Sciatic nerve (tissue), 2 donors: ENCODE measurements at places on chromosomes 13 and 19.

DNA sequence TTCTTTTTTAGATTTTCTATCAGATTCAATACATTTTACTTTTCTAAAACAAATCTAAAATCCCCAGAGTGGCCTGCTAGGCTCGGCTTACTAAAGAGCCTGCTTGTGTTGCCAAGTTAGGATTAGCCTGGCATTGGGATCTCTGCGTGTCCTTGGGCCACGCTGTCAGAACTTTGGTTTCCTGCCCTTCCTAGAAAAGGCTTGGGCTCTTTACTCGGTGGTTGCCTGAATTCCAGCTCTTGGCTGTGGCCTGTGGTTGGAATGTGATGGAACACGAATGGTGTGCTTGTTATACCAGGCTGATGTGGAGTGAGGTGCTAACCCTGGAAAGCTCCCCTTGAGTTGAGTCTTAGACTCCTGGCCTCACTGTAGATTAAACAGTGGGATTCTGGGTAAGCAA is 8.5 kb downstream of the SPATA13 start:
- no peak for DNase-seq

DNA sequence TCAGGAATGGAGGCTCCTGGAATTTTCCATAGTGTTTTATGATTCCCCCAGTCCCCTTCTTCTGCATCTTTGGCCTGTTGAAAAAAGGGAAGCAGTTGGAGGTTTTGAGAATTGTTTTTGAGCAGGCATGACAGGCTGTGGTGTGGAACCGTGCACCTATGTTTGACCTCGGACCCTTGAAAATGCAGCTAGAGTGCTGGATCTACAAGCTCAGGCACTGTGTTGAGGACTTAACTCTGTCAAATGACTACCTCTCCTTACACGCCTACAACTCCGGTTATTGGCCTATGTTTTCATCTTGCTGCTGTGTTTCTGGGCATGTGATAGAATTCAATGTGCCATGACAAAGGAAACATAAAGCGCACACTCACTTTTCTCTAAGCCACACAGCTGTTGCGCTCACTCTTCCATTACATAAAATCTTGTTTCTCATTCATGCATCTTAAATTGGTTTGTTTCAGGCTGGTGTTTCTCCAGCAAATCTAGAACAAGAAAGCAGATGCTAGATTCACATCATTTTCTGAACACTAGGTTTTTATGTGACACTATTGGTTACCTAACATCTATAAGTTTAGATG is 616.6 kb downstream of the FGF9 start:
- no peak for DNase-seq

- no peak for DNase-seq
Measured at GRCh38 chr13:47718556-47718955, 282.5 kb downstream of the SUCLA2 start.

DNA sequence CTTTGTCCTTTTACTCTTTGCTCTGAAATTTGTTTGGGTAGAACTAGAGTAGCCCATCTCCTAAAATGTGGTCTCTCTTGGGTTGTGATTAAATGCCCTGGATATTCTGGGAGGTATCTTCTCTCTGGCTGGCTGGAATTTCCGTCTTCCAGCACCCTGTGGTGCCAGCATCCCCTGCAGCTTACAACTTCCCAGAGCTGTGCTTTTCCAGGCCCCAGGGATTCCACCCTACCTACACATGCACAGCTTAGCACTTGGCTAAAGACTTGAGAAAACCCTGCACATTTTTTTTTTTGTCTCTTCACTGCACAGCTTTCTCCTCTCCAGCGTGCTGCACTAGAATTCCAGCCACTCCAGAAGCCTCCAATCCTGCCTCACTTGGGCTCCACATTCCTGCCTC is 334.7 kb downstream of the IRS2 start:
- DNase-seq: no peak

DNA sequence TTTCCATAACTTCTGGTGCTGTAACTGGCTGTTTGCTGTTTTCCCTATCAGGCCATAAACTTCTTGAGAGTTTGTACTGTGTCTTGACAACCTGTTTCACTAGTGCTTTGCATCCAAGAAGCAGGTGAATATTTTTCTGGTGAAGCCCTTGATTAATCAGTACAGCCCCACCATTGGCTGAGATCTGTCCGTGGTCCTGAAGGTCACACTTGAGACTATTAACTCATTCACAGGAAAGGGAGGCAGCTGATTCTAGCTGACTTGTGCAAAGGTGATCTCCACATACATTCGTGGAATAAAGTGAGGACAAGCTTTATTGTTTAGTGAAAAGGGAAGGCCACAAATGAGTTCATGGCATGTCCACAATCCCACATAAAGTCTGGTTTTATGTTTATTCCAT is 61.4 kb upstream of the ZNF835 start:
- no peak for DNase-seq

DNA sequence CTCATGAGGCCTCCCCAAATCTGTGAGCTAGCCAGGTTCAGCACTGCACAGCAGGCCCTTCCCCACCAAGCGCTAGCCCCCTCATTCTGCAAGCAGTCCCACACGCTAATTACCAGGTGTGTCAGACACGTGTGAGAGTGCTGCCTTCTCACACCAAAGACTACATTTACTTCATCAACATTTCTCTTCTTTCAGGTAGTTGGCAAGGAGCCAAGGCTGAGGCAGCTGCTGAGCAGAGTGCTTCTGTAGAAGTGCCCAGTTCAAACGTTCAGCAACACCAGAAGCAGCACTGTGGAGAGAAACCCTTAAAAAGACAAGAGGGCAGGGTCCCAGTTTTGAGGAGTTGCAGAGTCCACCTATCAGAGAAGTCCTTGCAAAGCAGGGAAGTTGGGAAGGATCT is 6.4 kb downstream of the ZNF773 start:
- DNase-seq: no peak

GRCh38 chr19:19657397-19657783 is 6.1 kb downstream of the ATP13A1 start:
- no peak for DNase-seq

- DNase-seq: no peak
Measured at GRCh38 chr13:22061806-22062391, 391.0 kb downstream of the FGF9 start.

DNA sequence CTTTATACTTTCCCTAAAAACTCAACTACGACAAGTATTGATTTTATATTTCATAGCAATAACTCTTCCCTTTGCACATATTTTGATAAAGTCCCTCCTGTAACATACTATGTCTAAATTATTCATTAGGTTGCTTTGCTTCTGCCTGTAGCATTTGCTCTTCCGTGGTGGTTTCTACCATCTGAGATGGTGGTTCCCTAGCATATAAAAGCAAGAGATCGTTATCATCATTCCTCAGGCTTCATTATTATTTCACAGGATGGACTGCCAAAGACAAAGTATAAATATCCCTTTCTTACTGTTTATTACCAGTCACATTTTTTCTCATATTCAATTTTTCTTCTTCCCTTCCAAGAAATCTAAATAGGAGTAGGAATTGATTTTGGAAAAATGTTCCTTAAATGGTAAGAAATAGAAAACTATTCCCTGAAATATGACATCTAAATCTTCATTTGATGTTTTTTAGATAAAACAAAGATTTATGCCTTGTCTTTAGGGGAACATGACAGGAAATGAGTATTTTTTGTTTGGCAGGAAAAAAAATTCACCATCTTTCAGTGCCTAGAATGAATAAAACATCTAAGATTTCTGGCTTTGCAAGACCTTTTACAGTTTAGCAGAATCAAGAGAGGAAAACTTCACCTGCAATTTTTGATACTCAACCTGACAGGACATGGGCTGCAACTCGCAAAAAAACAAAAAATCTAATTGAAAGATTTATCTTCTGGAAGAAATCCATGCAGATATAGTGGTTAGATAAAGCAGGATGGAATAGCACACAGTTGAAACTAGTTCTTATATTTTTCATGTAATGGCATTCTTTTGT is 340.0 kb downstream of the SPRY2 start:
- DNase-seq: no peak

- DNase-seq: no peak
Measured at GRCh38 chr19:3642987-3643673, 16.5 kb upstream of the CACTIN start.

DNA sequence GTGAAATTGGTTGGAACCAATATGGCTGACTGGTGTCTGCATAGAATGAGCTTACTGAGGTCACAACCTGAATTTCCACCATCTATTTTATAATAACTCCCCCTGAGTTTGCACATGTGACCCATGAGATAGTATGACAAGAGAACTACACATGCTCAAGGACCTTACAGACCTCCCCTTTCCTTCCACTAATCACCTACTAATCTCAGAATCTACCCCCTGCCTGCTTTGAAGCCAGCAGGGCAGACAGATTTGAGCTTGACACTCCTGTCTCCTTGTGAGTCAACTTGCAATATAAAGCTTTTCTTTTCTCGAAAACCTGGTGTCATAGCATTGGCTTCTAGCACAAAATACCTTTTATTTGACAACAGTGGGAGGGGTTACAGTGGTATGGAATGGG is 248.4 kb downstream of the RFC3 start:
- no peak for DNase-seq

GRCh38 chr13:34038541-34039068 is 220.7 kb downstream of the RFC3 start:
- DNase-seq: no peak

- no peak for DNase-seq
Measured at GRCh38 chr19:56611288-56611687, 16.2 kb downstream of the ZNF71 start.

DNA sequence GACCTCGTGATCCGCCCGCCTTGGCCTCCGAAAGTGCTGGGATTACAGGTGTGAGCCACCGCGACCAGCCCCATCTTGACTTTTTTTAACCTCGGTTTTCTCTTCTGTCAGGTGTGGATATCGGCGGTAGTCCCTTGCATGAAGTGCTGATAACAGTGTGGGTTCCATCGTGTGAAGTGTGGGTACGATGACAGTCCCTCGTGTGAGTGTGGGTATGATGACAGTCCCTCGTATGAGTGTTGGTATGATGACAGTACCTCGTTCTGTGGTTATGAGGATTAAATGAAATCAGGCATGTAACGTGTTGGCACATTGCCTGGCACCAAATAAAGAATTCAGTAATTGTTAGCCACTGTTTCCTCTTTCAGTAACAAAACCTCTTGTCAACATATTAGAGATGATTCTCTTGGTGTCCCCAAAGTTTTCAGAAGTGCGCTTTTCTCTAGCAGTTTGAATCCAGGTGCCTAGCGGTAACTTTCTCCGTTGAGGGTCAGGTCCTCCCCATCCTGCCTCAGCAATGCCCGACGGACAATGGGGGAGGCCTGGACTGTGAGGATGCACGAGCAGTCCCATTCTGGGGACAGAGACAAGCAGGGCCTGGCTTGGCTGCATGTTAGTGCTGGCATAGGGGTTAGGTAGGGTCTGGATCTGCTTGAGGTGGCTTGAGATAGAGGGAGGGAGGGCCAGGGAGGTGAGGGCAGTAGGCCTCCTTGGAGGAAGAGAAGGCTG is 15.3 kb downstream of the GATAD2A start:
- DNase-seq: no peak

DNA sequence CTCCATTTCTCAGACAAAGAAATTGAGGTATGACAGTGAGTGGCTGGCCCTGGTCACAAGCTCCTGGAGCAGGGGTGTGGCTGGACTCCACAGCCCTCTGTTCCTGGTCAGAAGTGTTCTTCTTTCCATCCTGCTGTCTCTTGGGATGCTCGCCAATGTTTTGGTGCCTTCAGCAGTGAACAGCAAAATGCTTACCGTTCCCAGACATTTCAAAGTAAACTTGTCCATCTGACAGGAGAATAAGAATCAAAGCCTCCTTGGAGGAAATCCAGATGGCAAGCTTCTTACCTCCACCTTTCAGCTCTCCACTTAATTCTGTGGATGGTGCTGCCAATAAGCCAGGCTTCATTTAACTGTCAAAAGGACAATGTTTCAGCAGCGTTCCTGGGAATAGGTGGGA is 954.1 kb downstream of the UQCRFS1 start:
- no peak for DNase-seq
